ENCODE measurements at places on chromosomes 4 and X.
A peak's percentile ranks its signal among the peaks of the same experiment; 100 is the strongest.

GRCh38 chr4:76894537-76895255, 3.2 kb downstream of the SOWAHB start:
- DNase-seq, result no peak

DNA sequence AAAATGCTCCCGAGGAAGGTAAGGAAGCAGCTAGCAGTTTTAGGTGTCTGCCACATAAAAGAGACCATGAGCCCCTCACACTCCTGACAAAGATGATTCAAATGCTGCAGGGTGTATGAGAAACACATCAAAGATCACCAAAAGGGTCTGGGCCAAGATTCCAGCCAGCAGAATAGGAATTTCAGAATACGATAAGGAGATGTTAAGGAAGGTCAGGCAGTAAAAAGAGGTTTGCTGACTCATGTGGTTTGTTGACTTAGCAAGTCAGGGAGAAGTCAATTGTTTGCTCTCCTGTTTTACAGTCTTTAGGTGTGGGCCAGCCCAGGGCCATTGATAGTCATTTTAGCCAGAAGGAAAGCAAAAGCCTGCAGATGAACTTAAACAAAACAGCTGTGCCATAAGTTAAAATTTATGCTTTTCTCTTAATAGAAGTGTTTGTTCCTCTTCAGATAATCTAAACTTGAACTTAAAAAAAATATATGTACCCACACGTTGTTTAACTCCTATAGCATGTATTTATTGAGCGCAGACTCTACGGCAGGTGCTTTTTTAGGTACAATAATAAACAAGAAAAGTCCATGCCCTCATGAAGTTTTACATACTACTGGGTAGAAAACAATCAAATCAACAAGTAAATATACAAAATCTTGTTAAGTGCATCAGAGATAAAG, 115.6 kb downstream of the CAMK2D start:
- DNase-seq, result no peak

DNA sequence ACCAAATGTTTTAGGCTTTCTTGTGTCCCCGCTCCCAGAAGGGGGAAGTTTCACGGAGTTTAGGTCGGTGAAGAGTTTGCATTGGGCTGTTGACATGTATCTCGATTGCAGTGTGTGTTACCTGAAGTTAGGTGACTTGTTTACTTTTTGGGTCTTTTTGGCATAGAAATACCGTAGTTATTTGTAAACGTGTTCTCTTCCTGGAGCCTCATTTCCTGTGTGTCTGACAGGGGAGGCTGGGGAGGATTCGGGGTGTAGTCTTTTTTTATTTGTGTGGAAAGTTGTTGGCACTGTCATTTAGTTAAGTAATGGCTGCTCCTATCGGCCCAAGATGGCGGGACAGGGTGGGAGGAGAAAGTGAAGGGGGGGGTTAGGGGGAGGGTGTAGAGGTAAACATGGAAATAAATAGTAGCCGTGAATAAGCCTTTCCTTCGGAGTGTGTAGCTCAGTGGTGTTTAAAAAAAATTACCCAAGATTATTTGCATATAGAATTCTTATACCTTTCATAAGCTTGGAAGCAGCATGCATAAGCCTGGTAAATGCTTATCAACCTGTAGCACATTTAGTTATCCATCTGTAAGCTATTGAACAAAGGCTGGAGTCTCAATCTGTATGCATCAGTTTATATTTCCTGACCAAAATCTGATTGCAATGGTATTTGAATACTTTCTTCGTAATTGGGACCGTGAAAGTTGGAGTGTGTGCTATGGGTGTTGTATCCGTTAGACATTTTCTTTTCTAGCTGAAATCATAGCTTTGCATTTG, 1.6 kb downstream of the KDM6A start:
- peak; percentile 23 for DNase-seq

DNA sequence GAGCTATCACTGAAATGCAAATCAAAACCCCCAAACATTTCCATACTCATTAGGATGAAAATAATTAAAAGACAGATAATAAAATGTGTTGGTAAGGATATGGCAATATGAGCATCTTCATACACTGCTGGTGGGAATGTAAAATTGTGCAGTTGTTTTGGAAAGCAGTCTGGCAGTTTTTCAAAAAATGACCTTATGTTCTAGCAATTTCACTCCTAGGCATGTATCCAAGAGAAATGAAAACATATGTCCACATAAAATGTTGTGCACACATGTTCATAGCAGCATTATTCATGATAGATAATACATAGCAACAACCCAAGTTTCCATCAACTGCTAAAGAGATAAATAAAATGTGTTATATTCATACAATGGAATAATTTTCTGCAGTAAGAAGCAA, 14.8 kb upstream of the GPRASP2 start:
- DNase-seq, result no peak

DNA sequence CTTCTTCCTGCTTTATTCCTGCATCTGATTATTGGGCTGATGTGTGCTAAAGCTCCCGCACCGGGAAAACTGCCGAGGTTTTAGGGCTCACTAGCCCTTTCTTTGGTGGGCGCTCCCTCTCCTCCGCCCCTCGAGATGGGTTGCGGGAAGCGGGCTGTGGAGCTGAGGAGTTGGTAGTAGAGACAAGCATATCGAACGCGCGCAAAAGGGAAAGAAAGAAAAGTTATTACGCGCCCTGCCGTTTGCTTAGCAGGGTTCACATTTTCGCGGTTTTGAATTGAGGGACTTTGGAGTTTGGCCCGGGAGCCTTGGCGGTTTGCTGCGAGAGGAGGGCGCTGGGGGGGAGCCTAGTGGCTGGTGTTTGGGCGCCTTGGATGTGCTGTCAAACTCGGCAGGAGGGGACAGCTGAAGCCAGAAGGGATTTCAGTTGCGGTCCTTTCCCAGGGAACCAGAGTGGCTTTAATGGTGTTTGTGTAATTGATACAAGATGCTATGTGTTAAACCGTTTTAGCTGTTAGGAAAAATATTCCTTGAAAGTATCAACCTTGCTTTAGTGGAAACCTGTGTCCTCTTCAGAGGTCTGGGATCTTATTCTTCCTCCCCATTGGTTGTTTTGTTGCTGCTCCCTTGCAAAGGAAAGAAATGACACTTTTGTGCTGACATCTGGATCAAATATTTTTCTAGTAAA, 1.1 kb downstream of the GAB1 start:
- DNase-seq, result no peak

DNA sequence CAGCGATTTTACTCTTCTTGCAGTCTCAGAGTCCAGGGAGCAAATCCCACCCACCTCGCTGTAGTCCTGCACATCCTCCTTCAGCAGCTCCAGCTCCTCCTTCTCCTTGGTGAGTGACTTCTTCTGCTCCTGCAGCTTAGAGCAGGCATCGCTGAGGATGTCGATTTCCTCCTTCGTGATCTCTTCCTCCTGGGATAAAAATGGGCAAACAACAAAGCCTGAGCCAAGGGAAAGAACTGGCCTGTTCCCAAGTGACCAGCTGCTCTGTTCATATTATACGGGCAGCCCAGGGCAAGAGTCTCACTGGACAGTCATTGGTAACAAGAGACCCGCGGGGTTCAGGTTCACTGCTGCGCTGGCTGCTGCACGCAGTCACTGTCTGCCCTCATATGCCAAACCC, 26.2 kb downstream of the FGFR3 start:
- no peak for DNase-seq

DNA sequence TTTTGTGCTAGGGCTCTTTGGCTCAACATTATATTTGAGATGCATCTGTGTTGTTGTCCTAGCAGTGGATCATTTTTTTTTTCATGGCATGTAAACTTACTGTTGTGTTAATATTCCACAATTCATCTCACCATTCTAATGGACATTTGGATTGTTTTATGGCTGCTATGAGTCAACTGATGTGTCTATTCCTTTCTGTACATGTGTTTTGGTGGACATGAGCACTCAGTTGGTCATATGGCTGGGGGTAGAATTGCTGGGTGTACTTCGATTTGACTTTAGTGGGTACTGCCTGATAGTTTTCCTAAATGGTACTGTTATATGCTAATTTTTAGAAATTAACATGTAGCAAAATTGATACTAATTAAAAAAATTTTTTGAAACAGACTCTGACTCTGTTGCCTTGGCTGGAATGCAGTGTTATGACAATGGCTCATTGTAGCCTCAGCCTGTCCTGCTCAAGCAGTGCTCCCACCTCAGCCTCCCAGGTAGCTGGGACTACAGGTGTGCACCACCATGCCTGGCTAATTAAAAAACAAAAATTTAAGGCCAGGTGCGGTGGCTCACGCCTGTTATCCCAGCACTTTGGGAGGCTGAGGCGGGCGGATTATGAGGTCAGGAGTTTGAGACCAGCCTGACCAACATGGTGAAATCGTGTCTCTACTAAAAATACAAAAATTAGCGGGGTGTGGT, 9.0 kb downstream of the FAM193A start:
- DNase-seq, result no peak

DNA sequence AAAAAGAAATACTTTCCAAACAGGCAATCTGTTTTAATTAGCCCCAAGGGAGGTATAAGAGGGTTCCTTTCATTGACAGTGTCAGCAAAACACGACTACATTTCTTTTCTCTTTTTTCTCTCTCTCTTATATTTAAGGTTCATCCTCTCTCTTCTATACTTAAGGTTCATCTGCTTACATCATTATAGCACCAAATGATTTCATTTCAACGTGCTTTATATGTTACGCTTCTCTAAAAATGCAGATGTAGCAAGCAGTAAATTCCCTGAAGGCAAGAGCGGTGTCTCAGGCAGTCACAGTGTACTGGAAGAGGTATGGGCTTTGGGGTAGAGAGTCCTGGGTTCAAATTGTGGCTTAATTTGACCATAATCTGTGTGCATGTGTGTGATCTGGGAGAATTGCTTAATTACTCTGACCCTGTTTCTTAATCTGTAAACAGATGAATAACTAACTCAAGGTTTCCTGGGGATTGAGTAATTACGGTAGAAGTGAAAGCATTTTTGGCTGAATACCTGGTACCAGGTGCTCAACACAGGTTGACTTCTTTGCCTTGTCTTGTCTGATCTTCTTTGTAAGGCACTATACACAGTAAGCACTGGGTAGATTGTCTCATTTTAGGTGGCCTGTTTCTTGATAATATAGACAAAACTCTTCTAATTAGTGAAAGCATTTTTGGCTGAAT, 180.8 kb downstream of the SPRY1 start:
- no peak for DNase-seq
